ENCODE measurements at places on chromosomes 7 and 10. TPM values are rescaled to one million over a fixed set of nuclear protein-coding genes. Genes with fewer than 3 reads are reported as not detected.

The PSPH gene
- total RNA-seq = 51.6 TPM

The HOXA9 gene
- total RNA-seq = not detected

The H2BK1 gene
- total RNA-seq = not detected

The ASB15 gene
- total RNA-seq = not detected

The LGI1 gene
- 174 TPM for total RNA-seq

The EXOC4 gene
- total RNA-seq = 73.8 TPM

The POU6F2 gene
- total RNA-seq = 34.7 TPM

The AASS gene
- total RNA-seq = 37.0 TPM

The DOCK4 gene
- 60.3 TPM for total RNA-seq

The TMEM273 gene
- 0.39 TPM for total RNA-seq

The EBF3 gene
- total RNA-seq = 544 TPM

Data from glutamatergic neuron (in vitro differentiated cells).